AG04449 (cell line): ENCODE measurements at places on chromosomes 4 and X.

DNA sequence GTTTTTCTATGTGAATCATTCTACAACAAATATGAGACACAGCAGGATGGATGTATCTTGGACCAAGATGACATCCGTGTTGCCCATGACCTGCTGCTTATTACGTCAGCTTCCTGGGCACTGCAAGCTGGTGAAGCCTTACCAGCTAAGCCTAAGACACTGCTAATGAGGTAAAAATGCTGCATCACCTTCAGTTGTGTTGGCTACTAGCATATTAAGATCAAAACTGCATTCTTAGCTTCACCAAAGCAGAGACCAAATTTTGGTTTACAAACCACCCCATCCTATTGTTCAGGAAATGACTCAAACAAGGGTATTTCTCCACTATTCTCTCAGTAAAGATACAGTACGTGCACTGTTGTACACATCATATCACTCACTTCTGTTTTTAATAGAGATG, 50.3 kb downstream of the MAML3 start:
- DNase-seq, result no peak

DNA sequence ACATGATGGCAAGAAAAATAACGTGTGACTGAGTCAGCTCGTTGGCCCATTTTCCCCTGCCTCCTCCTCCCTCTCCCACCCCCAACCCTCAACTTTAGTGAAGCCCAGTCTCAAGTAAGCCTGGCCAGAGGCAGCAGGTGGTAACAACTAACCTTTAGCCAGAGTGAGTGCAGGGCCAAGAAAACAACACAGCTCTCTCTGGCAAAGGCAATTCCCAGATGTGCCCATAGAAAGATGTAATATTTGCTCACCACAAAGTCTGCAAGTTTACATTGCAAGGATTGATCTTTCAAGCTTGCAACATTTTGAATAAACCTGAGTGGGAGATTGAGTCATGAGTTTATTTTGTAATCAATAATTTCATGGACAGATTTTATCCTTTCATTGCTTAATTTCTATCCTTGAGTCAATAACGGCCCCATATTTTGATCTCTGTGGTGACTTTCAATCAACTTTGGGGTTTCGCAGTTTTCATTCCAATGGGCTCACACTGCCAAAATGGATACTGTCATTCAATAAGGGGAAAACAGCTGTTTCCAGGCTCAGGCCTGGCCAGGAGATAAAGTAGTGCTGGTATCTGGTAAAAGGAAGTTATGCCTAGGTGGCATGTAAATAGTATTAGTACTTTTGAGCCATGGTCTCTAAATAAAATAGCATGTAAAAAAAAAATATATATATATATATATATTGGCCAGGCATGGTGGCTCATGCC, 130.7 kb upstream of the TMEM164 start:
- DNase-seq, result no peak

- peak; percentile 31 for DNase-seq
Measured at GRCh38 chr4:39464886-39465501, 6.1 kb downstream of the LIAS start.

- DNase-seq, result no peak
Measured at GRCh38 chrX:46665232-46666152, 91.9 kb downstream of the CHST7 start.

DNA sequence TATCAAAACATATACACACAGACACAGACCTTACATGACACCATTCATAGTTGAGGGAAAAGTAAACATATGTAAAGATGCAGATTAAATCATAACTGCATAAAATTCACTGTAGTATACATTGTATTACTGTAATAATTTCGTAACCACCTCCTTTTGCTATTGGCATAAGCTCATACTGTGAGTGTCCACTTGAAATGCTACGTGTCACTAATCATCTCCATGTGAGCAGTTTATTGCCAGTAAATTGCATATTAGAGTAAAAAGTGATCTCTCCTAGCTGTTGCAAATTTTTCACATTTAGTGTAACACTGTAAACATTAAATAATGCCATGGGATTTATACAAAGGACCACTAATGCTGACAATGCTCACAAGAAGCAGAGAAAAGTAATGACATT, 256.7 kb upstream of the GNPDA2 start:
- no peak for DNase-seq

DNA sequence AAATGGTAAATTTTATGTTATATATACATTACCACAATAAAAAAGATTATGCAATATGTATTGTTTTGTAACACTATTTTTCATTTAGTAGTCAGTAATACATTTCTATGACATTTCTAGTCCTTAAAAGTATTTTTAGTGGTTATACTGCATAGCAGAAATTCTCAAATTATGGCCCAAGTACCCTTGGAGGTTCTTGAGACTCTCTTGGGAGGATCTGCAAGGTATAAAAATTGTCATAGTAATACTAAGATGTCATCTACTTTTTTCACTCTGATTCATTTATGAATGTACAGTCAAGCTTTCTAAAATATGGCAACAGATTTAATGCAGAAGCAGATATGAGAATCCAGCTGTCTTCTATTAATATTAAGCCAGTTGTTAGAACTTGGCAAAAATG, 138.6 kb upstream of the NAP1L5 start:
- no peak for DNase-seq

- no peak for DNase-seq
Measured at GRCh38 chr4:141169391-141169790, 36.1 kb upstream of the RNF150 start.

DNA sequence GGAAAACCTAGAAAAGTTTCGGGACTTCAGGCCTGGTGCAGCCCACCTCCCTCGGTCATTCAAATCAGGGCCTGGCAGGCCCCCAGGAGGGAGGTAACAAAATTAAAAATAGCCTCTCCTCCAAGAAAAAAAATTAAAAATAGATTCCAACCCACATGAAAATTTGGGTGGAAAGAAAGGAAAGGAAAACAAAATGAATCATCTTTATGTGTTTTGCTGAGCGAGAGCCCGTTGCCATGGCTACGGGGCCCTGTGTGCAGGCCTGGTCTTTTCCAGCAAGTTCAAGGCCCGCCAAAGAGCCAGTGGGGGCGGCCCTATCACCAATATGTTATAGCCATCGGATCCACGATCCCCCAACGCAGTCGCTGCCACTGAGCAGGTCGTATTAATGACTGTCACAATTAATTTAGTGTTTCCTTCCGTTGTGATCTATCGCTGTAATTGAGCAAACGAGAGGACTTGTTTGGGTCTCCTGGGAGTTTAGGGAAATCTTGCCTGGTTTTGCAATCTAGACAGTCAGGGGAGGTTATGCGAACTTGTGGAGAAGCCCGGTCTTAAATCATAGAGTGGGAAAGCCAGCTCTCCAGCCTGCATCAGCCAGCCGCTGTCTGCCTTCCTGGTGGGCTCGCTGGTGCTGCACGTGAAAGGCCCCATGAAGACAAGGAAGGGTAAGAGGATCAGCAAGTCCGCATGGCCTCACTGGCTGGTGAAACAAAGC, 452.4 kb downstream of the BCOR start:
- peak; percentile 31 for DNase-seq

DNA sequence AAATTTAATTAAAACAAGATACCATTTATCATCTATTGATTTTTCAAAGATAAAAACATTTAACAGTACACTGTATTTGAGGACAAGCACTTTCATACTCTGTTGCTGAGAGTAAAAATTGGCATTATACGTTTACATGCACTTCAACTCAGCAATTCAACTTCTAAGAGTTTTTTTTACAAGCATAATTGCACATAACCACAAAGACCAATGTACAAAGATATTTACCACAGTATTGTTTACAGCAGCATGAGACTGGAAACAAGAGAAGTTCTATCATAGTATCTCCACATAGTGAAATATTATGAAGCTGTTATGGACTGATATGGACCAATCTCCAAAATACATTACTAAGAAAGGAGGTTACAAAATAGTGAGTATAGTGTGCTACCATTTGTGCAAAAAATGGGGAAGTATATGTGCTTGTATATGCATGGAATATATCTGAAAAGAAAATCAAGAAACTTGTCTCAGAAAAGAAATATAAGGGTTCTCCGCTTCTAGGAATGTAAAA, 10.9 kb downstream of the GAB3 start:
- no peak for DNase-seq

- DNase-seq, result no peak
Measured at GRCh38 chr4:94947681-94948108, 189.9 kb downstream of the BMPR1B start.

DNA sequence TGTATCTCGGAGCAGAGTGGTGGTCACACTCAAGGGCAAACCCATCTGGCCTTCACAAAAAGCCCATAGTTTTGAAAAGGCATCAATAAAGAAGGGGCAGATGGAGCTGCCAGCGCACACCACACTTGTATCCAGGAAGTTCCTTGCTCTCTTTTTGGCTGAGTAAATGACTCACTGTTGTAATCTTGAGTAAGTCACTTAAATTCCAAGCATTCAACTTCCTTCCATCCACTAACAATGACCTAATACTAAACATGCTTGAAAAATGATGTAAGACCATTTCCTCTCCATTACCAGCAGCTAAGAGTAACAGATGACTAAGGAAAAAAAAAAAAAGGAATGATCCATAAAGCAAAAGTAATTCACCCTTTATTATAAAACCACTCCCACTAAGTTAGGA, 32.4 kb upstream of the MYOZ2 start:
- peak; percentile 97 for DNase-seq

- no peak for DNase-seq
Measured at GRCh38 chr4:78069319-78069718, 12.2 kb downstream of the FRAS1 start.

GRCh38 chrX:130676861-130677260, 226.1 kb downstream of the ENOX2 start:
- DNase-seq, result no peak

DNA sequence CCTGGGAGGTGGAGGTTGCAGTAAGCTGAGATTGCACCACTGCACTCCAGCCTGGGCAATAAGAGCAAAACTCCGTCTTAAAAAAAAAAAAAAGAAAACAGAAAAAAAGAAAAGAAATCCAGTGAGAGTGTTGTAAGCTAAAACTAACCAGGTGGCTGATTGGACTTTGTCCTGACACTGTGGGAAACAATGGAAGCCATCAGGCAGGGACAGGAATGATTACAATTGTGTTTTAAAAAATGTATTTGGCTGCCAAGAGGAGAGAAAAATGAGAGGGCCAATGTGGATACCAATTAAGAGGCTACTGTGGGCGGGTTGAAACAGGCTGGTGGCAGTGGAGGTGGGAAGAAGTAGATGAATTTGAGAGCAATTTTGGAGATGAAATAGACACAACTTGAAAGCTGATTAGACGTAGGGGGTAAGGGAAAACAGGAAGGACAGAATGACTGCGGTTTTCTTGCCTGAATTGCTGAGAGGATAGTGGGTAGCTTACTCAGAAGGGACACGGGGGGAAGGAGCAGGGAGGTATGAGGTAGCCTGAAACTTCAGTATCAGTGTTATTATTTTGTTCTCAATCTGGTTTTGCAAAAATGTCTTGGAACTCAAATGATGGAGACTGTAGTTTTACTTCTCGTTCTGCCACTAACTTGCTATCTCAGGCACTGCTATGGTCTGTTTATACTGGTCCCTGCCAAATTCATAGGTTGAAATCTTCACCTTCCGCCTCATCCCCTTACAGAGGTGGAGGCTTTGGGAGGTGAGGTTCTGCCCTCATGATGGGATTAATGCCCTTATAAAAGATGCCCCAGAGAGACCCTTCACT, 45.6 kb upstream of the CHRNA9 start:
- DNase-seq, result no peak

DNA sequence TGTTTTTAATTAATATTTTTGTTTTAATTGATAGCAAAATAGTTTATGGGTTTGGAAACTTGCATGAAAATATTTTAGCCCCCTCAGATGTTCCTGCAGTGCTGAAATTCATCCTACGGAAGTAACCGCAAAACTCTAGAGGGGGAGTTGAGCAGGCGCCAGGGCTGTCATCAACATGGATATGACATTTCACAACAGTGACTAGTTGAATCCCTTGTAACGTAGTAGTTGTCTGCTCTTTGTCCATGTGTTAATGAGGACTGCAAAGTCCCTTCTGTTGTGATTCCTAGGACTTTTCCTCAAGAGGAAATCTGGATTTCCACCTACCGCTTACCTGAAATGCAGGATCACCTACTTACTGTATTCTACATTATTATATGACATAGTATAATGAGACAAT, 40.4 kb downstream of the MAP7D3 start:
- no peak for DNase-seq

DNA sequence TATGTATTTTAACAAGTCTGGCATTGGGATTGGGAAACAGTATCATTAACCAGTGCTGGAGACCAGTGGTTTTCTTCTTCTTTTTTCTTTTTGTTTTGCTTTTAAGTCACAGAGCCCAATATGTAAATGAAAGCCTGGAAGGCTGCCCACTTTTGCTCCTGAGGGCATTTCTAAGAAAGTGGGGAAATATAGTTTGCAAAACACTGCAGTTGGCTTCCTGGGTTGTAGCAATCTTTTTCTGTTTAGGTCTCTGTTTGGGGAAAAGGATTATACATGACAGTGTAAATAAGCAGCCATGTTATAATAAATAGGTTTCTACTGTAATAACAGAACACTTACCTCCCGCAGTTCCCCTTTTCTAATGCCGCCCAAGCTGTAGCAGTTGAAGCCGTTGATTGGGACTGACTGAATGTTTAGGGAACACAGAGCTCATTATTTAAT, 105.5 kb downstream of the TMEM164 start:
- DNase-seq, result no peak

GRCh38 chr4:107866726-107867125, 42.0 kb downstream of the SGMS2 start:
- no peak for DNase-seq

DNA sequence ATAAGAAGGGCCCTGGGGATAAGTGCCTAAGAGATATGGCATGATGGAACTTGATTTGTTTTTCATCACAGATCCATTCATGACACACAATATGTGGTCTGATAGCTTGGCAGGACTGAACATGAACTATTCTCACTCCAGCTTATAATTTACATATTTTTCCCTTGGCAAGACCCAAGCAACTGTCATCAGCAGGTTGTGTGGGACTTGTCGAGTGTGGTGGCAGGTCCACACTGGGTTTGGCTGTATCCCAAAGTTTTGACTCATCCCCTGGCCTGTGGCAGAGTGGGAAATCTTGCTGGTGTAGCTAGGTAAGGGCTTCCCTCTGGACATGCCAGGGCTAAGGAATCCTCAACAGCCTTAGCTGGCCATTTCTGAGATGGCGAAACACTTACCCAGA, 81.0 kb upstream of the STIM2 start:
- DNase-seq, result no peak

DNA sequence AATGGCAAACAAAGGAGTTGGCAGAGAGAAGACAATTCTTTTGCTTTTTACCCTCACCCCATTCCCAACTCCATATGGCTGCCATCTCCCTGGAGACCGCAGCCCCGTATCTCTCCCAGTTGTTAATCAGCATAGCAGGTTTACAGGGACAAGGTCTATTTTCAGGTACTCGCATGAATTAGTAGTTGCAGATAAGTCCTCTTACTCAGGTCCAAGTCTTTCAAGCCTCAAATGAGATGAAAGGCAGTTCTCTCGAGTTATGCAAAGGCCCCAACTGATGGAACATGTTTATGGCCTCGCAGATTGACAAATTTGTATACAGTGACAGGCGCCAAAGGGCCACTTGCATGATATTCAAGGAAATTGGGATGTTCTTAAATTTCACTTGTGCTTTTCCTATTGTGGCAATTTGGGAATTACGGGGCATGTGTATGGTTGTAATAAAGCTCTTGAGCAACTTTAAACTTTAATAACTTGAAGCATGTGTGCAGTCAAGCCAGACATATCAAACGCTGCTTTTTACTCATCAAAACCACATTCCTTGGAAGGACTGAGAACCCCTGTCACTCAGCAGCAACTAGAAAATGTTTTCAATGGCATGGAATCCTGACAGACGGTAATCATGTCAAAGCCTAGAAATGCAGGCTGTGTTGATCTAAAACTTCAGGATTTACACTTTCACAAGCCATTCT, 45.1 kb downstream of the KDR start:
- peak; percentile 1 for DNase-seq

- no peak for DNase-seq
Measured at GRCh38 chr4:135192751-135193535, 991.4 kb upstream of the PABPC4L start.
